MG63 (cell line): ENCODE measurements at places on chromosomes 11 and 22. TPM values are rescaled to one million over a fixed set of nuclear protein-coding genes. Genes with fewer than 3 reads are reported as not detected.

DNA sequence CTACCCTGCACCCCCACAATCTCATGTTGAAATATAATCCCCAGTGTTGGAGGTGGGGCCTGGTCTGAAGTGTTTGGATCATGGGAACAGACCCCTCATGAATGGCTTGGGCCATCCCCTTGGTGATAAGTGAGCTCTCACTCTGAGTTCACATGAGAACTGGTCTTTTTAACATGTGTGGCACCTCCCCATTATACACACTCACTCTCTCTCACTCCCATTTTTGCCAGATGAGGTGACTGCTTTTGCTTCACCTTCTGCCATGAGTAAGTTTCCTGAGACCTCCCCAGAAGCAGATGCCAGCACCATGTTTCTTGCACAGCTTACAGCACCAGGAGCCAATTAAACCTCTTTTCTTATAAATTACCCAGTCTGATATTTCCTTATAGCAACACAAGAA is 32.1 kb upstream of the DRD2 start:
- no peak for DNase-seq

GRCh38 chr11:123020968-123021367 is 39.3 kb upstream of the BSX start:
- DNase-seq = peak; percentile 8

GRCh38 chr11:96207459-96208449 is 135.2 kb downstream of the MAML2 start:
- DNase-seq = no peak

Gene ARHGAP42
- total RNA-seq = 1.4 and 2.0 TPM in 2 replicates

DNA sequence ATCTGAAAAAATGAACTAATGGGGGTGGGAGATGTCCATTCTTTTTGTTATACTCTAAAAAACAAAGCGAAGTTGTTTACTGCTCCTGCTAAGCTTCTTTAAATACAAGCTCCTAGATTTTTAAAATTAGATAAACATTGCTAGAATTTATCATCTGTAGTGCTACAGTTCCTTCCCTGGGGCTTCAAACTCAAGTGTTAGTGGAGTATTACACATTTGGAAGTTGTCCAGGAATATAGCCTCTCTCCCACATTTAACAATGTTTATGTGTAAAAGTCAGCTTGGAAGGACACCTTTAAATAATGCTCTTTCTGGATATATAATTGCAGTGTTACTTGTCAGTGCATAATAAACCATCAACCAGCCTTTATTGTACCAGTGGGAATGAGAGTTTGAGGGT is 155.5 kb downstream of the SPON1 start:
- DNase-seq = no peak

- no peak for DNase-seq
Measured at GRCh38 chr11:93528252-93528651, 14.9 kb downstream of the SMCO4 start.

DNA sequence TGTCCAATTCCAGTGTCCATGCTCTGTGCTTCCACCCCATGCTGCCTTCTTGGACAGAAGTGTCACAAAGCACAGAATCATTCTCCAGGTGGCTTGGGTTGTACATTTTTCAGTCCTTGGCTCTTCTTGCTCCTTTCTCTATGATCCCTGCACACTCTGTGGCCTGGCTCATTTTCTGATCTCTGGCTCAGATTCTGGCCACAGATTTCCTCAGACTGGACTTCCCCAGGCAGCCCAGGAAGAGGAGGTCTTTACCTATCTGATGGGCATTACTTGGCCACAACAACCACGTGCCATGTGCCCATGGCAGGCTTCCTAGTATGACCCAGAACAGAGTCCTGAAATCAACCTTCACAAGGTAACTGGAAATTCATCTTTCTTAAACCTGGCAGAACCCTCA is 27.2 kb downstream of the SYTL2 start:
- DNase-seq = no peak

DNA sequence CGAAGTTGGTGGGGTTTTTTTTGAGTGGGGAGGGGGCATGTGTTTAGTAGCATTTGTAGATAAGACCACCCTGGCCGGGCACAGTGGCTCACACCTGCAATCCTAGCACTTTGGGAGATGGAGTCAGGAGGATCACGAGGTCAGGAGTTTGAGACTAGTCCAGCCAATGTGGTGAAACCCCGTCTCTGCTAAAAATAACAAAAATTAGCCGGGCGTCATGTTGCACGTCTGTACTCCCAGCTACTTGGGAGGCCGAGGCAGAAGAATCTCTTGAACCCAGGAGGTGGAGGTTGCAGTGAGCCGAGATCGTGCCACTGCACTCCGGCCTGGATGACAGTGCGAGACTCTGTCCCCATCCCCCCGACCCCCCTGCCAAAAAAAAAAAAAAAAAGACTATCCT is 34.6 kb downstream of the CECR2 start:
- no peak for DNase-seq

Gene HEPN1
- total RNA-seq = not detected in 2 replicates

- no peak for DNase-seq
Measured at GRCh38 chr11:129386795-129387397, 11.2 kb downstream of the BARX2 start.

Gene MRGPRE
- total RNA-seq = not detected in 2 replicates

DNA sequence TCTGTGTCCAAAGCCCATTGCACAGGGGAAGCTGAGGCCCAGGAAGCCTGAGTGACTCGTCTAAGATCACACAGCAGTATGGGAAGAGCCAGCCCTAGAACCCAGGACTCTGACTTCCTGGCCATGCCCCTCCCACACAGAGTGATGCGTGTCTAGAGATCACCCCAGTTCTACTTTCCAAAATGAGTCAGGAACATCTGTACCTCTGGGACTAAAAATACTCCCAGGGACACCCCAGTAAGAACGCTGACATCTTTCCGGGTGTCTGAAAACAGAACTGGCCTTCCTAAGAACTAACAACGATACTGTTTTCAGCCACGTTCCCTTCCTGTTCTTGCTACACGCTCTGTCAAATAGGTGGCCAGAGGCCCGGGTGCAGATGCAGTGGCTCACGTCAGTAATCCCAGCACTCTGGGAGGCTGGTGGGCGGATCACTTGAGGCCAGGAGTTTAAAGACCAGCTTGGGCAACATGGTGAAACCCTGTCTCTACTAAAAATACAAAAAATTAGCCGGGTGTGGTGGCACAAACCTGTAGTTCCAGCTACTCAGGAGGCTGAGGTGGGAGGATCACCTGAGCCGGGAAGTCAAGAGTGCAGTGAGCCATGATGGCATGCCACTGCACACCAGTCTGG is 21.7 kb upstream of the PDGFB start:
- no peak for DNase-seq

GRCh38 chr11:31326470-31327148 is 42.9 kb downstream of the DCDC1 start:
- DNase-seq = no peak

DNA sequence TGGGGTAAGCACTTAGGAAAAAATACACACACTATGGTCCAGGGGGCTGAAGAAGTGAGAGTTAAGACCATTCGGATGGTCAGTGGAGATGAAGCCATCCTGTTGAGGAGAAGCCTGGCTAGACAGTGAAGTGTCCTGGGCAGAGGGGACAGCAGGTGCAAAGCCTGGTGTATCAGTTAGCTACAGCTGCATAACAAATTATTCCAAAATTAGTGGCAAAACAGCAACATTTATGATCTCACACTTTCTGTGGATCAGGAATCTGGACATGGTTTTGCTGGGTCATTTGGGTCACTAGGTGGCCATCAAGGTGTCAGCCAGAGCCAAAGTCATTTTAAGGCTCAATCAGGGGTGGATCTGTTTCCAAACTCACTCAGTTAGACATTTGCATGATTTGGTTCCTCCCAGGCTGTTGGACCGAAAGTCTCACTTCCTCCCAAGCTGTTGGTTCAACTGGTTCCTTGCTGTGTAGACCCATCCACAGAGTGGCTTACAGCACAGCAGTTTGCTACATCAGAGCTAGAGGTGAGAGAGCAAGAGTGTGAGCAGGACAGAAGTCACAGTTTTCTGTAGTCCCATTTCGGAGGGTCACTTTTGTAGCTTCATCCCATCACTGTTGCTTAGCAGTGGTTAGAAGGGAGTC is 80.1 kb upstream of the ALX4 start:
- no peak for DNase-seq

GRCh38 chr11:2521081-2521732 is 76.4 kb downstream of the KCNQ1 start:
- no peak for DNase-seq

GRCh38 chr11:11125618-11126017 is 227.4 kb downstream of the CSNK2A3 start:
- no peak for DNase-seq

DNA sequence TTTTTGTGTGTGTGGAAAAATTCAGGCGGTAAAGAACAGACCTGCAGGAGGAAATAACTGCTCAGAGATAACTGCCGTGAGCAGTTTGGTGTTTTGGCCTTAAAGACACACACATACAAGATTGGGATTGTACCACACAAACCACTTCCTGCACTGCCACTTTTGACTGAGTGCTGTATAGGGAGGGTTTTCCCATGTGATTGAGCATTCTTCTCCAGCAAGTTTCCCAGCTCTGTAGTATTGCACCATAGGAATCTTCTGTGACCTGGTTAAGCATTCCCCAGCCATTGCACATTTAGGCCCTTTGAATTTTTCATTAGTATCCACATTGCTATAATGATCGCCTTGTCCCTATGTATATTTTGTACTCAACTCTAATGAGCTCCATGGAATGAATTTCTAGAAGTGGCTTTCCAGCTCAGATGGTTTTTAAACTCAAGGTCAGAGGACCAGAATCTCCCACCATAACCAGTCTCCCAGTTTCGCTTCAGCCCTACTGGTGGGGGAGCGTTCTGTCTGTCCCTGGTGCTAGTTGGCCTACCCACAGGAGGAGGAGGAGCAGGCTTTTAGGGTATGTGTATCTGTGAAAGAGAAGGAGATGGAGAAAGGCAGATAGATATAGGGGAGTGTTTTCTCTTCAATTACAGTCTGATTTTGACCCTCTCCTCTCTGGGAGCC is 9.3 kb downstream of the CD82 start:
- no peak for DNase-seq

Gene OR51I1
- total RNA-seq = not detected in 2 replicates

- no peak for DNase-seq
Measured at GRCh38 chr11:116162886-116163230, 609.9 kb downstream of the BUD13 start.

GRCh38 chr11:68724293-68724692 is 27.0 kb downstream of the TESMIN start:
- DNase-seq = no peak

Gene ROM1
- 2.5 and 8.5 TPM in 2 replicates for total RNA-seq

DNA sequence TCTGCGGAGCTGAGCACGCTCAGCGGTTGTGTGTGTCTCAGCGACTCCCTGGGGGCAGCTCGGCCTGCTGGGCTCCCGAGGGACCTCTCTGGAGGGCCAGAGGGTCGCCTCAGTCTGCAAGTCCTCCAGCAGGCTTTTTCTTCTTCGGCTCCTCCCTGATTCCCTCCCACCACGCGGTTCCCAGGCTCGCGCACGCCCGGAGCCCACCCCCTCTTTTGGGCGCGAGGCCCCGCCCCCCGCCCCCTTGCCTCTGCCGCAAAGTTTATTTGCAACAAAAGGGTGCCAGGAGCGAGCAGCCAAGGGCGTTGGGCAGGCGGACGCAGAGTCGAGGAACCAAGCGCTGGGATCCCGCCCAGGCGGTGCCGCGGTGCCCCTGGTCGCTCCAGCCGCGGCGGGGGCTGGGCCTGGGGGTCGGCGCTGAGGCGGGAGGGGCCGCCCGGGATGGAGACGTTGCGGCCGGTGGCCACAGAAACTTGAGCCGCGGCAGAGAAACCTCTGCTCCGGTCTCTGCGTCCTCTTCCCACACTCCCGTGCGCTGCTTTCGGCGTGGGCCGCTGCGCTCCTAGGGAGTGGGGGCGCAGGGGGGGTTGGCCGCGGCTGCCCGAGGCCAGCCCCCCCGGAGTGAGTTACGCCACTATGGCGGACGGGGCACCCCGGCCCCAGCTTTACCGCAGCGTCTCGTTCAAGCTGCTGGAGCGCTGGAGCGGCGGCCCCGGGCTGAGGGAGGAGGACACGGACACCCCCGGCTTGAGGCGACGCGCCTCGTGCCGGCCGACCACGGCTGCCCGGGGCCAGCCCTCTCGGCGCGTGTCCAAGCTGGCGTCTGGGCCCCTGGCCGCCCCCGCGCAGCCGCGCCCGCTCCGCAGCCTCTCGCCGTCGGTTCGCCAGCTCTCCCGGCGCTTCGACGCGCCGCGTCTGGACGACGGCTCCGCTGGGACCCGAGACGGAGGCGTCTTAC is at the start of gene ARHGEF17:
ARHGEF17 (plus strand) TSS at position 274 of the 958 bp plus-strand sequence; CDS start at position 637, 363 bp downstream.
- peak; percentile 88 for DNase-seq
